Activated T-helper 1 cell treated with anti-CD3 and anti-CD28 coated beads, Interleukin-2, amount 50 U/mL, for 16 hours (primary cell): ENCODE measurements at places on chromosomes 2 and 18.

DNA sequence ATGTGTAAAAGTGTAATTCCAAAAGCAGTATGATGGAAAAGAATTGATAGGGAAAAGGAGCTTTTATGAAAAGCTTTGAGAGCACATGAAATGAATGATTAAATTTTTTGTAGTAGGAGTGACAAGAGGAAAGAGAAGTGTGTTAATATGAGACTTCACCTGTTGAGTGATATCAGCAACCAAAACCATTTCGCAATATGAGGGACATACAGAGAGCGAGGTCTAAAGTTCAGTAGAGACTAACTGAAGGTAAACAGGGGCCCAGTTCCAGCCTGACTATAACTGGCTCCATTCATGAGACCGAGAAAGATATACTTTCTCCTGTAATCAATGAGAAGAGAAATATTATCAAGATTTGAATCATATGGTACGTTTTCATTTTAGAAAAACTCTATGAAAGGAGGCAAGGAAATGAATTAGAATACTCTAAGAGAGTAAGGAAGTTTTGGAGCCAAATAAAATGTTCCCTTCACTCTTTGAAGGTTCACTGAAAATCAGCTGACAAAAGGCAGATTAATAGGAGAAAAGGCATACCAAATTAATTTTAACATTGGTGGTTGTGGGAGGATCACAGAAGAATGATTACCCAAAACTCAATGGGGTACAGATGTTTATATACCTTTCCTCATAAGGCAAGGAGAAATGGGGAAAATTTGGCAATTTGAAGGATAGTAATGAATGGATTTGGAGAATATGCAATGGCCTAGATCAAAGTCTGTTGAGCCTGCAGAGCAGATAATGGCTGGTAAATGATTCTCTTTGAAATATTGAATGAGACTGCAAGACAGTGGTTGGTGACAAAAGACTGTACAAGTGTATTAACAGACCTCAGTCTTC, 932.2 kb downstream of the TDRD15 start:
- DNase-seq: no peak

DNA sequence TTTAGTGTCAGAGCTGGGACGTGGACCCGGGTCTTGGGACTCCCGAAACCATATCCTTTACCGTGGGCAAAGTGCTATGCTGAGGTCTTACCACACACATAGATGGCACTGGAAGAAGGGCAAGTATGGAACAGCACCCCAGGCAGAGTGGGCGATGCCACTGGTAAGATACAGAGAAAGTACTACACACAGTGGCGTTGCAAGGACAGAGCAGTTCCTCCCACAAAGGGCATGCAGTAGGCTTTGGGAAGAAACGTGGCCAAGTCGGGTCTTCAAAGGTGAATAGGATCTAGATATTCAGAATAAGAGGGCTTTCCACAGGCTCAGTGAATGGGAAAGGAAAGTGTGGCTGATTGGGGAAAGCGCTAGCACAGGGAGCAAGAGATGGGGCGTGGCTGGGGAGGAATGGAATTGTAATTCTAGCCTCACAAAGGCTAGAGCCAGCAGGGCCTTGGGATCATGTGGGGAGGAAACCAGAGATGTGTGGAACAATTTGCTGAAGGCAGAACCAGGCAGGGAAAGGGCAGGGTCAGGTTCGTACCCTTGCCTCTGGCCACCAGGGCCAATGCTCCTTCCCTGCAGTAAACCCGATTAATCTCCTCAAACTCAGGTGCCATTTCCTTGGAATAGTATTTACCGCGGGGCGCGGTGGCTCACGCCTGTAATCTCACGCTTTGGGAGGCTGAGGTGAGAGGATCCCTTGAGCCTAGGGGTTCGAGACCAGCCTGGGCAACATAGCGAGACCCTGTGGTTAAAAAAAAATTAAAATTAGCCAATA, 36.0 kb downstream of the PCBP1 start:
- no peak for DNase-seq

GRCh38 chr2:33395655-33396249, 80.7 kb upstream of the RASGRP3 start:
- no peak for DNase-seq

DNA sequence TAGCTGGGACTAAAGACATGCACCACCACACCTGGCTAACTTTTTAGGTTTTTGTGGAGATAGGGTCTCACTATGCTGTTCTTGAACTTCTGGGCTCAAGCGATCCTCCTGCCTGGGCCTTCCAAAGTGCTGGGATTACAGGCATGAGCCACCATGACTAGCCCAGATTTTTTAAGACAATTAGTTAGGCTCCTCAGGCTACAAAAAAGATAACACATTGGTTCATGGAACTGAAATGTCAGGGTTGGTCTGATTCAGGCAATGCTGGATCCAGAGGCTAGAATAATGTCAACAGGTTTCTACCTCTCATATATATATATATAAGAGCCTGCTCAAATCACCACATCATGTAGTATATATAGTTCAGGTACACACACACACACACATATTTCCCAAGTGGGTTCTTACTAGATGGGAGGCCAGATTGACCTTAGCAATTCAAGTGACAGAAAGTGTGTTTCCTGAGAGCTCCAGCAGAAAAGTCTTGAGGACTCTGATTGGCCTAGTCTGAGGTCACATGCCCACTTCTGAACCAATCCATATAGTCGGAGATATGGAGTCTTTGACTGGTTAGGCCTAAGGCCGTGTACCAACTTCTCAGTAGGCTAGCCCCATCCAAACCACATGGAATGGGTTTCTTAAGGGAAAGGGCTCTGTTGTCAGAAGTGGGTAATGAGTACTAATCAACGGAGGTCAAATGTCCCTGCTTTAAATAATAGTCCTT, 72.6 kb upstream of the LAPTM4A start:
- no peak for DNase-seq

DNA sequence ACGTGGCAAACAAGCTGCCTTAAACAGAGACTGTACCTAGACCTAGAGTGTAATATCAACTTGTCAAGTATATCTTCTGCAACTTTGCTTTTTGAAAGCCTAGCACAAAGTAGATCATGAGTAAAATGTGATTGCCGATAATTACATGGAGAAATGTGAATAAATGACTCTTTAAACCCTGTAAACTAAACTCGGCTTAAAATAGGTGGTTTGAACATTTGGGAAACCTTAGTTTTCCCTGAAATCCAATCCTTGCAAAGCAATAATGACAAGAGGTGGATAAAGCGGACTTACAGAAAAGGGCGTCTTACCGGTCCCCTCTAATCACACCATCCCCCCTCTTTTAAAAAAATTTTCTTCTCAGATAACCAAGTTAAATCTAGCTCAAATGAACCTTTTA, 549 bp upstream of the PSMD14 start:
- DNase-seq: no peak

DNA sequence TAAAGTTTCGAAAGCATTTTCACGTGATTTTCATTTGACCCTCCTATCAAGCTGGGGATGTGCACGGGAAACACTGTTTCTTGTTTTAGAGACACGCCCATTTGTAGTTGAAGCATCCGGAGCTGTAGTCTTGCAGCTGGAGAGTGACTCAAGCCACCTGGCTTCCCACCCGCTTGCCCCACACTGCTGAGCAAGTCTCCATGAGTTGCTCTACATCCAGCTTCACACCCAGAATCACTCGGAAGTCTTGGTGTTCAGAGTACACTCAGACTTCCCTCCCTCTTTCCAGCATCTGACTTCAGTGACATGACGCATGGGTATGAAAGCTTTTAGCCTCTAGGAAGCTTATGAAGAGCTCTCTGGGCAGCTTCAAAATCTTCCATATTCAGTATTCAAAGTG, 262.4 kb downstream of the NBAS start:
- no peak for DNase-seq

GRCh38 chr18:59945544-59945943, 45.7 kb downstream of the PMAIP1 start:
- DNase-seq: no peak

GRCh38 chr2:23469142-23469540, 84.2 kb downstream of the KLHL29 start:
- no peak for DNase-seq

DNA sequence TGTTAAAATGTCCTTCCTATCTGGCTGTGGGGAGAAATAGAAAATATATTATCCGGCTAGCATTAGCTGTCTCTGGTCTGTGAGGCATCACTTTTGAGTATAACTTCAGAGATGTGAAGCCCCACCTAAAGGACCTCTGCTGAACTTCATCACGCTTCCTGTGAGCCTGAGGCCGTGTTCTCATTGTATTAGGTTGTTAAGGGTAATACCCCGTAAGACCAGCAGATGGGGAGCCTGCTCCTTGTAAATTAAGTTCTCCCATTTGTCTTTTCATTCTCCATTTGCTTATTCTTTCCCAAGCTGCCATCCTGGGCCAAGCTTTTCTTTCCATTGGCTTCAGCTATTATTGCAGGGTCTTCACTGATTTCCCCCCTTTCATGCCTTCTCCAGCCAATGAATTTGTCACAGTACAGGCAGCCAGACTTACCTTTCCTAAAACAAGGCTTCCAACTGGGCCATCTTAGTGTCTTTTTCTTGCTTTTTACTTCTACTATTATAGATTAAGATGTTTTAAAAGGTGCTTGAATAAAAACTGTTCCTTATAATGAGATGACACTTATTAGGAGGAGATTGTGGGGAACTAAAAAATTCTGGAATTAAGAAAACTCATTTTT, 12.4 kb downstream of the NIF3L1 start:
- DNase-seq: peak; percentile 47

DNA sequence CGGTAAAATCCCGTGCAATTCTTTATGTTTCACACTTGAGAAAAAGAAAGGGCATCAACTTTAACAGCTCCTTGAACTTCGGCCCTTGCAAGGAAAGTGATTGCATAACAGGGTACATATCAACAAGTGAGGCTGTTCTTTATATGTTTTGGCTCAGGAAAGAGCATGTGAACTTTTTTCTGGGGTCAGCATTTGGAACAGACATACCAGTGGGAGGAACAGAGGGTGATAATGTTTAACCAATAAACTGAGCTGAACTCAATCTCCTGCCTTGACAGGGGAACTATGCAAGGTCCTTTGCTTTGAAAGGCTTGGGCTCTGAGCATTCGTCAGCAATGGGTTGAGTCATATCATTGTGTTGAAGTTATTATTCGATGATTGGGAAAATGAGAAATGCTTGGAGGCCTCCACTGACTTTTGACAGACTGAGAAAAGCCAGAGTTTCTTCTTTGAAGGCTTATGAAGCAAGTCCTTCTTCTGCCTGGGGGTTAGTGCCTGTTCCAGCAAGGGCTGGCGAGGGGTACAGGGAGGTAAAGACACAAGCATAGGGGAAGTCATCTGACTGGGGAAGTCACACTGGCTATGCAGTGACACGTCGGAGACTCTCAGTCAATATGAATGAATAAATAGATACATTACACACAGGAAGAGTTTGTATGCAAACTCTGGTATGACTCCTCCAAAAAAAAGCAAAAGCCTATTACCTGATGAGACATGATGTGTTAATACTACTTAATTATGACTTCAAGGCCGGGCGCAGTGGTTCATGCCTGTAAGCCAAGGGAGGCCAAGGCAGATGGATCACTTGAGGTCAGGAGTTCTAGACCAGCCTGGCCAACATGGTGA, 57.2 kb downstream of the CYB5A start:
- no peak for DNase-seq

- no peak for DNase-seq
Observed at GRCh38 chr2:7033136-7033960, 116.1 kb downstream of the RNF144A start.

GRCh38 chr18:37508207-37508606, 57.4 kb downstream of the CELF4 start:
- DNase-seq: no peak

- DNase-seq: no peak
Observed at GRCh38 chr2:62379566-62379965, 126.4 kb downstream of the TMEM17 start.

GRCh38 chr18:67508146-67508545, 8.4 kb downstream of the DSEL start:
- DNase-seq: no peak

GRCh38 chr2:179238027-179238426, 26.6 kb downstream of the SESTD1 start:
- no peak for DNase-seq

DNA sequence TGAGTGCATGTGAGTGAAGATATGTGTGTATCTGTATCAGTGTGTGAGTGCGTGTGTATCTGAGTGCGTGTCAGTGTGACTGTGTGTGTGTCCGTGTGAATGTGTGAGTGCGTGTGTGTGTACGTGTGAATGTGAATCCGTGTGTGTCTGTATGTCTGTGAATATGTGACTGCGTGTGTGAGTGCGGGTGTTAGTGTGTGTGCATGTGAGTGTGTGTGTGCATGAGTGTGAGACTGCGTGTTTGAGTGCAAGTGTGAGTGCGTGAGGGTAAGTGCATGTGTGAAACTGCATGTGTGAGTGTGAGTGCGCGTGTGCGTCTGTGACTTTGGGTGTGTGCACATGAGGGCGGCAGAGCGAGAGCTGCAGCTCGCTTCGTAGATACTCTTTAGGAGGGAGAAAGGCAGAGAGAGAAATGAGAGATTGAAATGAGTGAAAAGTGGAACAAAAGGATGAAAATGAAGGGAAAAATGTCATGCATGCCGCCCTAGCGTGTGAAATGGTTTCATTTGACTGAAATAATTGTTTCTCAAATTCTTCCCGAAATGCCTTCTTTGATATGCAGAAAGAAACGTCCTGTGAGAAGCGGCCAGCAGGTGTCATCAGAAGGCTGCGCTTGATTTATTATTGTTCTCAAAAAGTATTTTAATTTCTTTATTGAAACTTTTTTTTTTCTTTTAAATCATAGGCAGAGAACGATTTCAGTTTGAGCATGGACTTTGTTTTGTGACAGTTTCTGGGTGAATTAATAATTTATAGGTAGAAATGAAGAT, 25.6 kb downstream of the ZNF407 start:
- DNase-seq: peak; percentile 15

DNA sequence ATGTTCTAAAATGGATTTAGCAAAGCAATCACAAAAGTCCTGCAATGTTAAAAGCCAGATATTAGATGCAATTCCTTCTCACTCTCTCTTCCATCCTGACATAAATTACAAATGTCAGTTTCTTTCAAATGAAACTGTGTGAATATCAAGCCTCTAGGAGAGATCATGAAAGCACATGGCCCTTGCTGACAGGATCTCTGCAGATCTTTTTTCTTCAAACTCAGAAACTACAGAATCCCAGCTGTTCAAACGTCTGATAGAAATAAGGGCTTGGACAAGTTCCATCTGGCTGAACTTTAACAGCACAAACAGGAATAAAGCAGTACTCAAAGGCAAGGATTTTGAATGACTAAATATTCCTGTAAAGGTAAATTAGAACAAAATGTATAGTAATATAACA, 47.6 kb downstream of the PDE1A start:
- no peak for DNase-seq

DNA sequence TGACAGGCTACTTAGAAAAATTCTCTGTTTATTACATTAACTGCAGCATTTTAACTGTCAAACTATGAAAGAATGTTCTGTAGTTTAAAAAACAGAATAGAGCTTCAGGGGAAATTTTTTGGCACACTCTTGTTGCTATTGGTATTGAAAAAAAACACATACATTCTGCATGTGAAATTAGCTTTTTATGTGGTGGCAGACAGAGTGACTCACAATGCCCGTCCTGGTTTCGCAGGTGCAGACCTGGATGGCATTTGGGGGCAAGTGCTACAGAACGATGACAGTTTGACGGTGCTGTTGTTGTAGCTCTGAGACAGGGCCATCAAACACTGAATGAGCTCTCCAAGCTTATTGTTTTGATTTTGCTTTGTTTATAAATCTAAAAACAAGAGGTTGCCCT, 105.0 kb upstream of the MAP3K20 start:
- no peak for DNase-seq
